HT1080 (cell line): ENCODE measurements at places on chromosomes 5 and 9. TPM values are rescaled to one million over a fixed set of nuclear protein-coding genes. Genes with fewer than 3 reads are reported as not detected.

DNA sequence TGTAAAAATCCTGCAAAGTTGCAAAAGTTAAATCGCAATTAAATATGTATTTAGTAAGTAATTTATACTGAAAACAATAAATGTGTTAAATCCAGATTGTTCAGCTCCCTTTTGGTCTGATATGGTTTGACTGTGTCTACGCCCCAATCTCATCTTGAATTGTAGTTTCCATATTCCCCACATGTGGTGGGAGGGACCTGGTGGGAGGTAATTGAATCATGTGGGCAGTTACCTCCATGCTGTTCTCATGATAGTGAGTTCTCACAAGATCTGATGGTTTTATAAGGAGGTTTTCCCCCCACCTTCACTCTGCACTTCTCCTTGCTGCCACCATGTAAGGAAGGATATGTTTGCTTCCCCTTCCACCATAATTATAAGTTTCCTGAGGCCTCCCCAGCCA, 140.0 kb downstream of the CDH6 start:
- DNase-seq = no peak

DNA sequence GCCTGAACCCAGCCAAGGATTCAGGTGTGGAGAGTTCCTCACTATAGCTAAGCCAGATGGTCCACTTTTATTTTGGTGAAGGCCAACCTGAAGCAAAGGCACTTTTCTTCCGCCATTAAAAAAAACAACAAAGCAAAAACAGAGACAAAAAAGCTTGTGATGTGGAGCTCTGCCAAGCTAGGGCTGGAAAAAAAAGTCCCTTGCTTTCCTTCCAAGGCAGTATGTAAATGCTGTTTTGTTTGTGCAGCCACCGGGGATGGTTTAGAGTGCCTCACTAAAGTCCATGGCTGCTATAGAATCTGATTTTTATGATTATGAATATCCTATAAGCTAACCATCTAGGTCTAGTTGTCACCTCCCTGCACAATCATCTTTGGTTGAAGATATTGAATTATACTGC, 14.9 kb downstream of the MEGF10 start:
- DNase-seq = no peak

- no peak for DNase-seq
Observed at GRCh38 chr5:94847019-94847418, 228.6 kb downstream of the SLF1 start.

The GPR21 gene
- total RNA-seq = 0.55 TPM in 1 of 2 replicates, not detected in the other

DNA sequence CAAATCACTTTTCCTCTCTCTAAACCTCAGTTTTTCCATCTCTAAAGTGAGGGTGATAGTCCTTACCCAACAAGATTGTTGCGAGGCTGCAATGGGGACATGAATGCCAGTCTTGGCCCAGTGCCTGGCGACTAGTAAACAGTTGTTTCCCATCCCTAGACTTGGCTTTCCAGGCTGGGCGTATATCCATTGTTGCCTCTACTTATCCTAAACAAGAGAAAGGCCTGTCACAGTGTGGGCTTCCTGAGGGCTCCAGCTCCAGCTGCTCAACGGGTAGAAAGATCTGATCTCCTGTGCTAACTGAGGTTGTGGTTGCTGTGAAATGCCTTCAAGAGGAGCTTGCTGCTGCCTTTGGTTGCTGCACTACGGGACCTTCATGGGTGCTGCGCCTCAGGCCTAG, 142.0 kb downstream of the NSG2 start:
- no peak for DNase-seq

DNA sequence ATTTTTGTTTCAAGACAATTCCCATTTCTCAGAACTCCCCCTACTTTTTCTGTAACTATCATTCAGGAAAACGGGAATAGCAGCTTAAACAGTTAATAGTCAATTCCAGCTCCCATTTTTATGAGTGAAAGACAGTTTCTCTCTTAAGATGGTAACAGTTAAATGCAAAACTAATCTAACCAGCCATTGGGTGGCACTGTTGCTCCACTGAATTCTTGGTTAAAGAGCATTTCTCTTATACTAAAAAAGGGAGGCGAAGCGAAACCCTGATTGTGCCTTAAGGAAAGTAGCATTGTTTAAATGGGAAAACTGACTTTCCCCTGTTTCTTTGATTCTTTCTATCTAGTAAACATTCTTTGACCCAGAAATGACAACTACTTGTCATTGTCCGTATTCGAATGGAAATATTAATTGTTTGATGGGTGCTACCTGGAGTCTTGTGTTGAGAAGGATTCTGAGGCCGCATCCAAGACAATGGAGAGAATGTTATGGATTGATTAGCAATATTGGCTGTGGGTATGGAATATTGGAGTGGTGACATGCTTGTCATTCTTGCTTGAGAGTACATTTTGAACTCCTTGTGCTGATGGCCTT, 507.8 kb downstream of the MAT2B start:
- DNase-seq = peak; percentile 63

- DNase-seq = peak; percentile 40
Observed at GRCh38 chr5:109905906-109906305, 216.2 kb downstream of the MAN2A1 start.

The PJA2 gene
- 21.7 and 26.2 TPM in 2 replicates for total RNA-seq

DNA sequence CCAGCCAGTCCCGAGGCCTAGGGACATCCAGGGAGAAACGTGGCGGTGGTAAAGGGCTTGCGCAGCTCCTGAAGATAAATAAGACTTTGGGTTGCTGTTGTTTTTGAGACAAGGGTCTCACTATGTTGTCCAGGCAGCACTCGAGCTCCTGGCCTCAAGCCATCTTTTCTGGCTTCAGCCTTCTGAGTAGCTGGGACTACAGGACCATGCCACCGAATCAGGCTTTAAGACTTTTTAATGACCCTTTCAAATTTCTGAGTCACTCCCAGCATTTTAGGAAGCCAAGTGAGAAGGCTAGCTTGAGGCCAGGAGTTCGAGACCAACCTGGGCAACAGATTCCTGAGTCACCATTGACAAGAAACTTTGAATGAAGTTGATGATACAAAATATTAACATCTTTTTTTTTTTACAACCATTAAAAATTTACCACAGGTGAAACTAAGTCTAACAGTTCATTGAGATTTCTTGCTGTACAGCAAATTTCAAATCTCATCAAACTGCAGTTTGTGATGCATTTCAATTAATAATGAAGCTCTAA, 817 bp upstream of the GNE start:
- no peak for DNase-seq

- DNase-seq = no peak
Observed at GRCh38 chr9:6644346-6645104, 1.0 kb downstream of the GLDC start.

GRCh38 chr5:119347991-119348390, 7.8 kb upstream of the TNFAIP8 start:
- no peak for DNase-seq
